Activated gamma-delta T cell treated with anti-CD3 and anti-CD28 coated beads, Interleukin-2, amount 50 U/mL, for 16 hours (primary cell): ENCODE measurements at places on chromosomes 11 and 22.

- no peak for DNase-seq
Observed at GRCh38 chr22:19287076-19287707, 4.3 kb downstream of the CLTCL1 start.

GRCh38 chr11:6895010-6895409 lies 2.7 kb upstream of the OR2D2 start:
- DNase-seq: no peak

DNA sequence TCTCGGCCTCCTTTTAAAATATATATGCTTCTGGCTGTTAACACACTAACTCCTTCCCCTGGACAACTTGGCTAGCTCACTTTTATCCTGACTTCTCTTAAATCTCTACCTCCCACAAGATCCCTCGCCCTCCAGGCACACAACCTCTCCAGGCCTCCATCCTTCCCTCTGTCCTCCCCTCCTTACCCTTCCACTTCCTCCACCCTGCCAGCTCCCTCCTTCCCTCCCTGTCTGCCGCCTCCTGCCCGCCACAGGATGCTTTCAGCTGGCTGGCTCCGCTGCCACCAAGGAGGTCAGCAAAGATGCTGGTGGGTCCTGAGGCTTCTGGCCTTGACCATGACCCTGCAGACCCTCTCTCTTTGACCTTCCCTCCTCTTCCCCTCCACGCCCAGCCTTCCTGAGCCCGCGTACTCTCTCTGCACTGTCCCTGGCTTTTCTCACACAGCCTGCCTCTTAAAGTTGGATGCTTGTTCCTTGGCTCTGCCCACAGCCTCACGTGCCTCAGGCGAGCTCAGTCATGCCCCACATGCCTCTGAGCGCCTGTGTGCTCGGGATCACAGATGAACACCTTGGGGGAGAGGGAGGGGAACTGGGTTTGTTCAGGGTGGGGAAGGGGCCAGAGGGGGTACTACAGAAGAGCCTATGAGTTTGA lies 6.7 kb downstream of the NFAM1 start:
- DNase-seq: no peak

GRCh38 chr11:35089666-35090065 lies 49.3 kb upstream of the CD44 start:
- no peak for DNase-seq

DNA sequence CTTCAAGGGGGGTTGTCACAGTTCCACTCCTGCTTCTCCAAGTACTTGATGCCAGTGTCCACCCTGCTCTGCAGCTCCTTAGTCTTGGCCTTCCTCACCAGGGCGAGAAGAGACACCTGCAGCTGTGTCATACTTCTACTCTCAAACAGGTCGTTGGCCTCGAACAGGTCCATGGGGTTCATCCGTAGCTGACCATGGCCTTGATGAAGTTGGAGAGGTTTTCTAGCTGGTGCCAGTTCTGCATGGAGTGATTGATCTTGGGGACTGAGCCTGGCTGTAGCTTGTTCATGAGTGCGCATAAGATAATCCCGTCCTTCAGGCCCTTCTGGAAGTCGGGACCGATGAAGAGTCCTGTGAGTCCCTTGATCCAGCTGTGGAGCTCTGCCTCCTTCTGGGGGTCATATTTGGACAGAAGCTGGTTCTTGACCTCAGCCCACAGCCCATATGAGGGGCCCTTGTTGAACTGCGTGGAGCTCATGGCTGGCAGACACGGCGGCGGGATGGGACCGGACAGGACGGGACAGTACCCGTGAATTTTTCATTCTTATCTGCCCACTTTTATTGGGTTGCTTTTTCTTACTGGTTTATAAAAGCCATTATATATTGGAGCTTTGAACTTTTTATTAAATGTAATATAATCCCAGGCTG lies 33.4 kb upstream of the HORMAD2 start:
- DNase-seq: no peak

DNA sequence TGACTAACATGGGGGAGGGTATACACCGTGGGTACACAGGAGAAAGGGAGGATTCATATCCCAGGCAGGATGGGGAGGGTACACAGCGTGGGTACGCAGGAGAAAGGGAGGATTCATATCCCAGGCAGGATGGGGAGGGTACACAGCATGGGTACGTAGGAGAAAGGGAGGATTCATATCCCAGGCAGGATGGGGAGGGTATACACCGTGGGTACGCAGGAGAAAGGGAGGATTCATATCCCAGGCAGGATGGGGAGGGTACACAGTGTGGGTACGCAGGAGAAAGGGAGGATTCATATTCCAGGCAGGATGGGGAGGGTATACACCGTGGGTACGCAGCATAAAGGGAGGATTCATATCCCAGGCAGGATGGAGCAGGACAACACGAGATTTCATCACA lies 36.6 kb upstream of the NRIP3 start:
- DNase-seq: no peak

GRCh38 chr11:65292890-65293289 lies 21.8 kb upstream of the CDC42EP2 start:
- DNase-seq: no peak

GRCh38 chr11:65880844-65881421 lies 1.3 kb downstream of the CTSW start:
- DNase-seq: no peak

GRCh38 chr11:124075841-124076651 lies 34.9 kb upstream of the OR10G7 start:
- DNase-seq: no peak

DNA sequence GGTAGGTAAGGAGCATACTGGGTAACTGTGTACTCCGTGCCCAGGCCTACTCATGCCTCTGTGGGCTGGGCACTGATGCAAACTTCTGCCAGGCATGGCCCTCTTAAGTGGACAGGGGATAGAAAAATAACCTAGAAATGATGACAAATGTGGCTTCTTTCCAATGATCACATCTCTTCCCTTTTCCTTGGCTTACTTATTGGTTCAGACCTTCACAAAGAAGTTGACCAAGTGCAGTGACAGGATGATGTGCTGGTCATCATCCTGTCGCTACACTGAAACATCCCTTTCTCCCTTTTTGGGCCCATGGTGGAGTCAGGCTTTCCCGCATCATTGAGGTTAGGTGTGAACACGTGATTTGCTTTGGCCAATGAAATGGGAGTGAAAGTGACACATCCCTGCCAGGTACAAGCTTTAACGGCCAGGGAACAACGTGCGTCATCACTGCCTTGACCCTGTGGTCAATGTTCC lies 31.8 kb upstream of the APOBEC3A start:
- DNase-seq: no peak

- DNase-seq: no peak
Observed at GRCh38 chr11:118252688-118253087, 523 bp upstream of the MPZL3 start.

- no peak for DNase-seq
Observed at GRCh38 chr11:79406376-79406775, 34.5 kb downstream of the TENM4 start.

- DNase-seq: no peak
Observed at GRCh38 chr22:46568102-46568809, 30.8 kb upstream of the CELSR1 start.

GRCh38 chr22:30893434-30894370 lies 74.9 kb downstream of the MORC2 start:
- no peak for DNase-seq

- no peak for DNase-seq
Observed at GRCh38 chr22:27686534-27686933, 115.0 kb downstream of the MN1 start.

DNA sequence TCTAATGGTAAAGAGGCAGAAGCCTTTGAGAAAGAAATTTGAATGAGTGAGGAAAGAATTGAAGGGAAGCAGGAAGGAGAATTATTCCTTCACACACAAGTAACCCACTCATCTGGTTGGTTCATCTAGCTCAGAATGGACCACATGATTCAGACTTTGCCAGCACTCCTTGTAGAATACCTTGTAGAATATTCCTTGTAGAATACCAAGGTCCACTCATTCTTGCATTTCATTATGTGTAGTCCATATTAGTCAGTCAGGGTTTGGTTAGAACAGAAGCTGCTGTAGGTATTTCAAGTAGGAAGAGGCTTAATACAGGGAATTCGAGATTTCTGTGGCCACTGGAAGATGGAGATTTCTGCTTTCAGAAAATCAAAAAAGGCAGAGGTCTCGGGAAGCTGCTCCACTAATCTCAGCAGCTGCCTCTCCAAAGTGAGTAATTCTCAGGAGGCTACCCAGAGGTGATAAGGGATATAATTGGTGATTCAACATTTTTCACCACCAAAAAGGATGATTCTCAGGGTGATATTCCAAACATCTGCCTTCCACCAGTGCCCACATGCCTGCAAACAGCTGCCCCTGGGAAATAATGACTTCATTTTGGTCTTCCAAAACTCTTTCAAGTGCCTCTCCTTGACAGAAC lies 329.1 kb downstream of the TMEM135 start:
- DNase-seq: no peak

DNA sequence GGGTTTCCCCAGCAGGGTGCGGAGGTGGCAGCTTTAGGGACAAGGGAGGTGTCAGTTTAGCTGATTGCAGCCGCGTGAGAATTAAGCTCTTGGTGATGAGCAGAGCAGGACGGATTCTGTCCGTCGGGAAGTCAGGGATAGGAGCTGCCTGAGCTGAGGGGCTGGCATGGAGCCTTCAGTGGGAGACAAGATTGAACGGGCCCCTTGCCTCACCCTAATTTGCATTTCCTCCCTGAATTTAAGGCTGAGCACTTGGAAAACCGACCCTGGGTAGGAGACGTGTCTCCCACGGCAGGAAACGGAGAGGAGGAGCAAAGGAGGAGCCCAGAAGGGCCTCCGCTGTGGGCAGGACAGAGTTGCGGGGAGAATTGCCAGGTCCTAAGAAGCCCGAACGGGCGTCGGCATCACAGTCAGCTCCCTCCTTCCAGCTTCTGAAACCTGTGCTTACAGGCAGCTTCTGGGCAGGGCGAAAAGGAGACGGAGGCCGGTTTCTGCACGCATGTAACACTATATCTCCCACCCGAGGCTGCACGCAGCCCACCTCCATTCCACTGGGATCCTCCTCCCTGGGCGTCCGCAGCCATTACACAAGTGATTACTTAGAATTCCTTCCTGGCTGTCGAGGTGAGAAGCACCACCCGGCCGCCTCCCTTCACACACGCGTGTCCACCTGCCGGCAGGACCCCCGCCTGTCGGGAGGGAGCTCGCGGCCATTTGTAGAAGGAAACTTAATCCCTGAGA lies 345.8 kb downstream of the BRD1 start:
- DNase-seq: no peak

DNA sequence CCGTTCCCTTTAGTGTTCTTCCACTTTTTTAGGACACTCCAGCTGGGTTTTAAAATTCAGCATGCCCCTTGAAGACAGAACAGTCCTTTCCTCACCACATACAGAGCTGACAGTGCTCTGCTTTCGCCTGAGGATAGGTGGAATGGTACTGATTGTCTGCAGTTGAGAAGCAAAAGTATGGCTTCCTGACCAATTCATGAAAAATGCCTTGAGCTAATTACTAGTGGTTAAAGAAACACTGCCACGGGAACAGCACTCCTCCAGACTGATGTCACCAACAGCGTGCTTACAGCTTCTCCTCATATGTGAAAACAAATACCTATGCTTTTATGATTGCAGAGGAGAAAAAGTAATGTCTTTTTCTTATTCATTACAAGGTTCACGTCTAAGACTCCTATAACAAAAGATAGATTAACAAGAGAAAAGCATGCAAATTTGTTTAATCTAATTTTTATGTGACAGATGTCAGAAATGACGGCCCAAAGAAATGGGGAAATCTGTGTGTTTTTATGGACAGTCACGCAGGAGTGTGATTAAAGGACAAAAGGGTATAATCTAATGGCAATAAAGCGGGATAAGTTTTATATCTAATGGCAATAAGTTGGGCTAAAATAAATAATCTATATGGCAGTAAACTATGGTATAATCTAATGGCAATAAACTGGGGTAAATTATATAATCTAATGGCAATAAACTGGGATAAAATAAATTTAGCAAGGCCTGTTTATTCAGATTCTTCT lies 123.4 kb upstream of the ARHGAP42 start:
- no peak for DNase-seq

GRCh38 chr11:7513234-7514098 lies at the start of gene PPFIBP2:
Gene PPFIBP2, plus strand, starts transcription at chr11:7513999. Its CDS starts 35,477 bp downstream, at chr11:7549476.
- DNase-seq: peak; percentile 71

DNA sequence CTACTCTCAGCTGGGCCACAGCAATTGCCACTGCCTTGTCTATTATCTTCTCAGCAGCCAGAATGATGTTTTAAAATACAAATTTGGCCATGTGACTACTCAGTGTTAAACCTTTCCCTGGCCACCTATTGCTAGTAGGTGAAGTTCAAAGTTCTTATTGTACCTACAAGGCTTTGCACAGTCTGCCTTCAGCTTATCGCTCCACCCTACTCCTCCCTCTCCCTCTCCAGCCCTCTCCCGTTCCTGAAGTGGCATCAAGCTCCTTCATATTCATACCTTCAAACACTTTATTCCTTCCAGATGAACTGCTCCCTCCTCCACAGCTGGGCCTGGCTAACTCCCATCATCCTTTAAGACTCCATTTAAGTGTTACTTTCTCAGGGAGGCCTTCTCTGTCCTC lies 37.3 kb downstream of the OR10A6 start:
- no peak for DNase-seq

DNA sequence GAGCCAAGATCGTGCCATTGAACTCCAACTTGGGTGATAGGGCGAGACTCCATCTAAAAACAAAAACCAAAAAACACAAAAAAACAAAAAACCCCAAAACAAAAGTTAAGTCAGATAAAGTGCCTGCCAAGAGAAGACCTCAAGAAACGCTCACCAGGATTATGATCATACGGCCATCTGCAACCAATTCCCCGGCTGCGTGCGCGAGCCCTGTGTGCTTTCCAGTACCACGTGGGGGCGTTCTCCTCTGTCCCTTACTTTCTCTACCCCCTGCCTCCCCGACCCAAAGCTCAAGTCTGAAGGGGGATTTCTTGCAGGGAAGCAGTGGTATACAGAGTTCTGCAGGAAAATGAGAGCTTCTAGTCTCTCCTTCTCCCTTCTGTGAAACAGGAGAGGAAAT lies 10.5 kb upstream of the RPS19BP1 start:
- DNase-seq: no peak

DNA sequence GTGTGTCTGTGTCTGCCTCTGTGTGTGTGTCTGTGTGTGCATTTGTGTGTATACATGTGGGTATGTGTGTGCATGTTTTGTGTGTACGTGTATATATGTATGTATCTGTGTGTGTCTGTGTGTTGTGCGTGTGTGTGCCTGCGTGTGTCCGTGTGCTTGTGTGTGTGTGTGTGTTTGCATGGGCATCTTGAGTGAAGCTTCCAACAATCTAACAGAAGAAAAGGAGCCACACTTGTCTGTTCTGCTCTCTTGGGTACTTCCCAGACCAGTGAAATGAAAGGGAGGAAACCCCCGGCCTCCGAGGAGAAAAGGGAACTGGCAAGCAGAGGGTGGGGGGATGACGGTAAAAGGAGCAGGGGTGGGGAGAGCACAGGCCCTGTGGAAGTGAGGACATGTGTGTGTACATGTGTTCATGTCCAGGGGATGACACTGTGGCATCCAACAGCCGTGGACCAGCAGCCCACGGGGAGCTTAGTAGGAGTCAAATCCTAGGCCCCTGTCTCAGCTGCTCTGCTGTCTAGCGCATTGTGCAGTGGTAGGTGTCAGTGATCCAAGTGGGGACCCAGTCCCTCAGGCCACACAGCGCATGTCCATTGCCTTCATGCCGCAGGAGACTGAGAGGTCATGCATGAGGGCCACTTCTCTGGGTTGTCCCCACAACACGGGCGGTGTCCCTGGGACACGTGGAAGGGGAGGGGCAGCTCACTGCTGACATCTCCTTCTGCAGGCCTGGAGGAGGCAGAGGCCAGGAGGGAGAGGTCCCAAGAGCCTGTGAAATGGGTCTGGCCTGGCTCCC lies 8.1 kb downstream of the CSF2RB start:
- no peak for DNase-seq

GRCh38 chr11:67433536-67434394 lies 3.7 kb downstream of the PTPRCAP start:
- DNase-seq: no peak

GRCh38 chr11:117462183-117462863 lies 134.7 kb downstream of the CEP164 start:
- no peak for DNase-seq

- no peak for DNase-seq
Observed at GRCh38 chr11:95968585-95968984, 44.7 kb upstream of the MTMR2 start.
